ENCODE measurements at places on chromosomes 5 and 9.

DNA sequence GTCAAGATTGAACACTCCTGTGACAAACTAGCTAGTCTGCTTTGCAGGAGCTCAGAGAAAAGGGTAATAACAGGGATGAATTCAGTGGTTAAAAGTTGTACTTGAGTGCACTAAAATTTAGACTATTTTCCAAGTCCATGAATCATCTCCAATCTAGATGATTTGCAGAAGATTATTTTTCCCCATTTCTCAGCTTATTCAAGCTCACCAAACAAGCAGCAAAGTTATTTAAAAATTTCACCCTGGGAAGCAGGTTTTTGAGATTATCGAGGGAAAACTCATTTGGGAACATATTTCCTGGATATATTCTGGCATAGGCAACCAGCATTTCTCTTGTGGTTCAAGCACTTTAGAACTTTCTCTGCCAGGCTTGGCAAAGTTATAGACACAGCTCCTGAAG, 311.4 kb downstream of the TLE1 start:
- DNase-seq, result no peak

GRCh38 chr5:12023614-12024241, 119.5 kb upstream of the CTNND2 start:
- no peak for DNase-seq

- no peak for DNase-seq
Measured at GRCh38 chr9:123523001-123523400, 167.0 kb downstream of the CRB2 start.

GRCh38 chr5:6773342-6774035, 60.3 kb downstream of the TENT4A start:
- no peak for DNase-seq

- no peak for DNase-seq
Measured at GRCh38 chr9:38439916-38440301, 15.7 kb upstream of the IGFBPL1 start.
